ENCODE measurements at places on chromosomes 12 and 14. TPM values are rescaled to one million over a fixed set of nuclear protein-coding genes. Genes with fewer than 3 reads are reported as not detected.

- no peak overlapping the region for H3K4me3 ChIP-seq
- DNase-seq = no peak
- no peaks in the 10 kb centered on the region for H3K27me3 ChIP-seq
- no peaks in the 10 kb centered on the region for H3K36me3 ChIP-seq
- H3K27ac ChIP-seq = no peak overlapping the region
Observed at GRCh38 chr12:98037401-98038140, 477.8 kb upstream of the TMPO start.

DNA sequence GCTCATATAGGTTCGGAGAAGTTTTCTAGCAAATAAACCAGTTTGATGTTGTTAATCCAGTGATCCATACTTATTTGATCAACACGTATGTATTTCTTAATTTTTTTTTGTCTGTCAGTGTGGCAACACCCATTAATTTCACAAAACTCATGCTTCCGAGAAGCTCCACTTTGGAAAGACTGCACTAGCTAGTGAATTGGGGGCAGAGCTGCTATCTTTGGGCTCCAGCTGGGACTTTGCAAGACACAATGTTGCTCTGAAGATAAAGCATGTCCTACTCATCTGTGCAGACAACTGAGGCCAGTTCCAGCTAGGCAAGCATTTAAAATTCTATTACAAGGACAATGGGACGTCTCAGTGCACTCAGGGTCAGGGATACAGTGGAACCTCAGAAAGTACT is 298.4 kb downstream of the NUAK1 start:
- H3K4me3 ChIP-seq = no peak overlapping the region
- H3K4me1 ChIP-seq = no peaks in the 10 kb centered on the region
- H3K27ac ChIP-seq = no peak overlapping the region

DNA sequence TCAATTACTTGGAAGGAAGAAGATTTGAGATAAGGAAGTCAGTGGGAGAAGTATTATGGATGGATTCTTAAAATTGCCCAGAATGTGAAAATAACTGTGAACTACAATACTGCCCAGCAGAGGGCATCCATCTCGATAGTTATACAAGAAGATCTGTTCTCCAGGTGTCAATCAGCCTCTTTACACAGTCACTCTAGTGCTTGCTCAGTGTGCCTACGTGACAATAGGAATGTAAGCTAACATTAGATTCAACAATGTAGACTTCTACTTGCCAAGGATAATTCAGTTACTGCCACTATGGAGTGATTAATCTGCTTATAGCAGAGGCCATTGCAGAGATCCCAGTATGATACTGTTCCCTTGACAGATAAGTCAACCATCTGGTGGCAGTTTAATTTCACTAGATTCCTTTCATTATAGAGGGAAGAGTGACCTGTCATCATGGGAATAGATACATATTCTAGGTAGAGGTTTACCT is 10.6 kb upstream of the MAP4K5 start:
- no peak for DNase-seq
- H3K27ac ChIP-seq = no peak overlapping the region
- no peaks in the 10 kb centered on the region for H3K4me1 ChIP-seq
- no peaks in the 10 kb centered on the region for H3K27me3 ChIP-seq
- H3K4me3 ChIP-seq = no peak overlapping the region

TPPP2 gene
- total RNA-seq = not detected

TAS2R8 gene
- total RNA-seq = not detected

EDDM3A gene
- total RNA-seq = not detected

CCDC38 gene
- not detected for total RNA-seq

LRRC74A gene
- not detected for total RNA-seq

C1S gene
- 7.3 TPM for total RNA-seq

KRT6C gene
- not detected for total RNA-seq

TSHR gene
- total RNA-seq = not detected

All from H1 (cell line).